ENCODE measurements at places on chromosomes 7 and 10.

DNA sequence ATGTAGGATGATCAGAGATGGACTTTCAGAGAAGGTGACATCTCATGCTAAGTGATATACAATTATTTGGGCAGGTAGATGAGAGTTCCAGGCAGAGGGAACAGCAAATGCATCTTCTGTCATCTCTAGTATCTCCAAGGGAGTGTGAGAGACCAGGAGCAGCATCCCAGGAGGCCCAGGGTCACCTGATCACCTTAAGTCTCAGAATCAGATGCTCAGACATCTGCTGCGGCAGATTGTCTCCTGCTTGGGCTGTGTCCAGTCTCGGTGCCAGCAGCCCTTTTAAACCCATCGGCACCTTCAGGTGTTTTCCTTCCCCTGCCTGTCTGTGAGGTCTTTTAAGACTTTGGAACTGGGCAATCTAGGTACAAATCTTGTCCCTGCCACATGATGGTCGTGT, 690.6 kb downstream of the LRMDA start:
- DNase-seq, result no peak

GRCh38 chr7:11911900-11912299, 79.9 kb upstream of the THSD7A start:
- no peak for DNase-seq

DNA sequence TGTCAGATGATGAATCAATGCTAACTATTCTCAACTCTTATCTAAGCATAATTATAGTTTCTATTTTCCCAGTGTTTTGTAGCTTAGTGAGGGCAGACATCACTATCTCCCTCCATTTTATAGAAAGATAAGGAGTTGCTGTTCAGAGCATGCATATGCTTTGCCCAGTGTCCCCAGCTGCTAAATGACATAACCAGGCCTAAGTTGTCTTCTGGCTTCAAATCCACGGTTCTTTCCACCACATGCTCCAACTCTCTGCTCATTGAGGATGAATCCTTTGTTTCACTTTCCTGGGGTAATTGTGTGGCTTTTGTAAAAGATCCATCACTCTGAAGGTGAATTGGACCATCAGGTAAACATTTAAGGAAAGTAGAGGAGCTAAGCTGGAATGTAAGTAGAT, 134.0 kb downstream of the SNX10 start:
- DNase-seq, result no peak

GRCh38 chr7:2521341-2521745, 1.8 kb downstream of the LFNG start:
- DNase-seq, result no peak

DNA sequence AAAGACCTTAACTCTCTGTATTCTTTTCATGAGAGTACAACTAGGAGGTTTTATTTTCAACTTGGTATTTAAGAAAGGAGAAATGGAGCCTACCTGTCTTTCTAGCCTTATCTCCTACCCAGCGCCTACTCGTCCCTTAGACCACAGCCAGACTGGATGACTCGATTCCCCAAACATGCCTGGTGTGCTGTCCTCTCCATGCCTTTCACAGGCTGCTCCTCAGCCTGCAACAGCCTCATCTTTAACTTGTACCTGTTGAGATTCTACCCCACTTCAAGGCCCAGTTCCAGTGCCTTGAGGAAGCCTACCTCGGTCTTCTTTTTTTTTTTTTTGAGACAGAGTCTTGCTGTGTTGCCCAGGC, 29.4 kb downstream of the CPA1 start:
- DNase-seq, result no peak

DNA sequence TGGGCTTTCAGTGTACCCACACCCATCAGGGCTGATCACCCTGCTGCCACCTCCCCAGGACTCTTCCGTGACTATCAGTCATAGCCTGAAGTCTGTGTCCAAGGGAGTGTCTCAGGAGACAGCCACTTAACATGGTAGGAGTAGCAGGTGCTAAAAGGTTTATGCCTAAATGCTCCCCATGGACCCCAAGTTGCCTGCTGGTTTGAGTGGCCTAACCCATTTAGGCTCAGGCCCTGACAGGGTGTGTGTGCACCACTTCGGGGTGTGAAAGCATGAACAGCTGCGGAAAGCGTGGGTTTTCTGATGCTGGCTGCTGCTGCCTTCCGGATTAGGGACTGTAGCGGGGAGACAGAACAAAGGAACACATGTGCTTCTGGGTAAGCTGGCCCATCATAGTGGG, 93.2 kb upstream of the SAMD8 start:
- DNase-seq, result no peak

GRCh38 chr10:48695636-48696534, 11.2 kb downstream of the WDFY4 start:
- no peak for DNase-seq

GRCh38 chr10:103640436-103641181, 147.1 kb downstream of the NEURL1 start:
- no peak for DNase-seq

DNA sequence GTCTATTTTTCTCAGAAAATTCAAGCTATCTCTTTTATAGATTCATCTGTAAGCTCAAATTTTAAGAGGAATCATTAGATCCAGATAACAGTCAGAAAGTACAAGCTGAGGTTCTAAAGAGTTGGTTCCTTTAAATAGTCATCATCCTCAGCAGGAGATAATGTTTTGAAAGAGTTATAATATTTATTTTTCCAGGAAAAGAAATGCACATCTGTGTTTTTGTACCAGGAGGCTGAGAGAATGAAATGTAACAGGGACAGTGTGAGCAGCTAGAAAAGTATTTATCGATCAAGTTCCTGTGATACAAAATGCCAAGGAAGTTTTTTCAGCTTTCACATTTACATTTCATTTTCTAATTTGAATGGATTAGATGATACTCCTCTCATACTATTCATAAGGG, 120.2 kb upstream of the LRRTM3 start:
- DNase-seq, result no peak

- DNase-seq, result no peak
Measured at GRCh38 chr7:45066409-45066808, 22.4 kb downstream of the NACAD start.

DNA sequence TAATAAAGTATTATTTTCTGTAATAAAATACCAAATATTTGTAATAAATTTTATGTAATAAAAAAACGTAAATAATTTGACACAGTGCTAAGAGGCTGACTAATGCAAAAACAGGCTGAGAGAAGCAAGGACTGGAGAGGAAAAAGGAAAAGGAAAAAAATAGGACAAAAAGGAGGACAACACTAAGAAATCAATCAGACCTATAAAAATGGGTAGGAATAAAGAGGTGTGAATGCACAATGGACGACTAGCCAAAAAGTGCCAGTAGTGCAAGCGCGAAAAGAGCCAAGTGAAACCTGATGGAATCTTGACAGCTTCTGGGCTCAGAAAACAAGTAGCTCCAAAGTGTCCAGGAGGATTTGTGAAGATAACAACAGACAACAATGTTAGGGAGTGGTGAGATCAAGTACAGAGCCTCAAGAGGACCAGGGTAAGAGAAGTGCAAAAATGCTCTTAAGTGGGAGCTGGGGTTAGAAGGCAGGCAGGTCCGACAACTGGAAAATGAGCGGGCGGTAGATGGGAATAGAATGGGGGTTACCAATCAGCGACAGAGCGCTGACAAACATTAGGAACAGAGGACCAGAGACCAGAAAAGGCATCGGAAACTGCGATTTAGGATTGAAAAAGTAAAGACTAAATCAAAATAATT, 1.2 kb downstream of the BRAF start:
- DNase-seq, result no peak

- DNase-seq, result no peak
Measured at GRCh38 chr10:92181575-92181974, 109.3 kb downstream of the CPEB3 start.

DNA sequence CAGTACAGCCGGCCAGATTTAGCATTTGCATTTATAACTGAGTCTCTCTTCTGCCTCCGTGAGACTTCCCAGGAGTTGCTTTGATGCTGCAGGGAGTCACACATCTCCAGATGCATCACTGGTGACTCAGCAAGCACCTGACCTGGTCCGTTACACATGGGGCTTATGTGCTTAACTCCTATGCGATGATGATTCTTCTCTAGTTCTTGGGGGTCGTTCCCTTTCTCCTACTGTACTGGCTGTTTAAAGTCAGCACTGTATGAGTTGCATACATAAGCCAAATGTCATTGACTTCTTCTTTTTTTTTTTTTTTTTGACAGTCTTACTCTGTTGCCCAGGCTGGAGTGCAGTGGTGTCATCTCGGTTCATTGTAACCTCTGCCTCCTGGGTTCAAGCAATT, 13.0 kb upstream of the AKR1E2 start:
- no peak for DNase-seq

GRCh38 chr7:21028599-21028998, 241.9 kb upstream of the SP8 start:
- no peak for DNase-seq

- no peak for DNase-seq
Measured at GRCh38 chr7:101529560-101529959, 99.5 kb downstream of the MYL10 start.

DNA sequence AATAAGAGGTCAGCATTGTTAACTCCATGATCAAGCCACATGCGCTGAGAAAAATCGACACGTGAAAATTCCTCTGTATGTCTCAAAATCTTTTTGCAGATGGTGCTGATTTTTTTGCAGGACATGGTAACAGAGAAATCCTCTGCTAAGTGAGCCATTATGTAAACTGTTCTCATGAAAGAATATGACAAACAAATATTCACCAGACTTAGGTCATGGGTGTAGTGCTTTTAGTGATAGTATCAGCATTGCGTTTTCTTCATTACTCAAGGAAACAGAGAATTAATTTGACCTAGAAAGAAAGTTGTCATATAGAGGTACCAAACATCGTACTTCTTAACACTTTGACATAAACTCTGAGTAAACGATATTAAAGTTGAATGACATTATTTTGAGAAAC, 34.7 kb downstream of the ADRB1 start:
- DNase-seq, result no peak

GRCh38 chr10:75619635-75620034, 188.2 kb downstream of the LRMDA start:
- DNase-seq, result no peak

DNA sequence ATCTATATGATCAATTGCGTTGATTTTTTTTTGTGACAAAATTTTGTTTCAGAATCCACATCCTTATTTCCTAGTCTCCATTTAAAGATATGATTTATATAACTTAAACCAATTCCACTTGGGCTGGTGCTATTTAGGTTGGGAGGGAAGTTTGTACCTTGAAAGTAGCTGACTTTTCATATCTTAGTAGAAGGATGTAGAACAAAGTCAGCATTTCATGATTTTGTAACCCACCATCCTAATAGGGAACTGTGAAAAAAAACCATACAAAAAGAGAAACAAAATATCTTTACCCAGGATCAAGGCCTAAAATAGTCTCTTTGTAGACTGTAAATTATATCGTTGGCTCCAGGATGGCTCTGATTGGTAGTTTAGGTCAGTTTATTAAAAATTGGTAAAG, 8.3 kb downstream of the HECTD2 start:
- DNase-seq, result no peak

DNA sequence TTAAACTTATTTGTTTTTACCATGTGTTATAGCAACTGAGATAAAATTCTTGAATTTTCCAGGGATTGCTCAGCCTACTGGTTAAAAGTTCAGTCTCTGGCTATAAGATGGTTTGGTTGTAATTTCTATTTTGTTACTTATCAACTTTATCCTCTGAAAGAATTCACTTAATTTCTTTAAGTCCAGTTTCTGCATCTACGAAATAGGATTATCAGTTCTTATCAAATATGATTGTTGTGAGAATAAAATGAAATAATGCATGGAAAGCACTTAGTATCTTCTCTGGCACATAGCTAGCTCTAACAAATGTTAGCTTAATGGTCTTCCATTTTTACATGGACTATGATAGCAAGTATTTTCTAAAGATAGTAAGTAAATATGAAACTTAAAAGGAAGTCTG, 53.3 kb downstream of the SEMA3D start:
- no peak for DNase-seq

DNA sequence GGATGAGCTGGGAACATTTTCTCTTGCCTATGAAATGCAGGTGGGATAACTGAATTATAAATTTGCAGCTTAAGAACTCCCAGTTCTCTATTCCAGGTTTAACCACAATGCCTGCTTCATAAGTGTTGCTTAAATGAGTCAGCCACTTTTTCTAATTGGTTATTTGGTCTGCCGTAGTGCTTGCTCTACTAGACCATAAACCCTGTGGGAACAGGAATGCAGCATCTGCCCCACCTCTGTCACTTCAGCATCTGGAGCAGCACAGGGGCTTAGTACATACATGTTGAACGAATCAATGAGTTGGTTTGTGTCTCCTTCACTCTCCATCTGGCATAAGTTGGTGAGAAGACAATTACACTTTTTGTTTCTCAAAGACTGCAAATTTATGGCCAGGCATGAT, 95.2 kb upstream of the PTER start:
- no peak for DNase-seq

DNA sequence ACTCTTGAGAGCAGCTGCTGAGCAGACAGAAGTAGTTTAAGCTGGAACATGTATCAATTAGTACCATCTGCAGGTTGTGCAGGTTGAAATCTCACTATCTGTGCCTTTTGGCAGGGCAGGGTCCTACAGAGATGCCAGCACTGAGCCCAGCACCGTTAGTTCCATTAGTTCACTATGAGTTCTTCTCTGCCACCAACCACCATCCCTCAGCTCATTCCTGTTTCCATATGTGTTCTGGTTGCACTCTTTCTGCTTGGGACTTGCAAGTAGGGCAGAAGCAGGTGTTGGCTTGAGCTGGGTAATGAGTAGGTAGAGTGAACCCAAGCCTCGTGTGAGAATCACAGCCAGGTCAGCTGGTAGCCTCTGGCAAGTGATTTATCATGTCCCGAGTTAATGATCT, 2.8 kb downstream of the SMO start:
- DNase-seq, result no peak

GRCh38 chr10:5732141-5732540, 47.5 kb downstream of the TASOR2 start:
- no peak for DNase-seq

- DNase-seq, result no peak
Measured at GRCh38 chr10:104577861-104578521, 63.1 kb upstream of the SORCS3 start.

DNA sequence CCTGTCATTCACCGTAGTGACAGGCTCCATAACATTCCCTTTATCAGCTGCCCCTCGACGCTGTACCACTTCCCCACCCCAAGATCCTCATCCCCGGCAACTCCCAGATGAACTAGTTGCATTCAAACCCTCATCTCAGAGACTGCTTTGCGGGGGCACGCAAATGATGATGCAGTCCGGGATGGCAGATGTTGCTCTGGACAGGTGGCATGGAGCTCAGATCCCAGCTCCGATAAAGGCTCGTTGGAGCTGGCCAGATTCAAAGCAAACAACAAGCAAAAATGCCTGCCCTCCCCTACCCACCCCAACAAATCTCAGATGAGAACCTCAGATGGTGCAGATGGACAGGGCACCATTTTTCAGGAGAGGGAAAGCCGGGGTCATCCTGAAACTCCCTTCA, 46.7 kb downstream of the CARD11 start:
- no peak for DNase-seq

GRCh38 chr10:133456041-133456951, 2.6 kb downstream of the SCART1 start:
- DNase-seq, result no peak
